Esophagus mucosa (tissue), 1 donor: ENCODE measurements at places on chromosomes 11 and 22. TPM values are rescaled to one million over a fixed set of nuclear protein-coding genes. Genes with fewer than 3 reads are reported as not detected.

APOL6 gene
- total RNA-seq: 8.1 TPM

ARL2 gene
- 43.9 TPM for total RNA-seq

SLN gene
- 0.52 TPM for total RNA-seq

PC gene
- 50.5 TPM for total RNA-seq

LIPT2 gene
- total RNA-seq: 2.4 TPM
